ENCODE measurements at places on chromosomes 5 and 9.

DNA sequence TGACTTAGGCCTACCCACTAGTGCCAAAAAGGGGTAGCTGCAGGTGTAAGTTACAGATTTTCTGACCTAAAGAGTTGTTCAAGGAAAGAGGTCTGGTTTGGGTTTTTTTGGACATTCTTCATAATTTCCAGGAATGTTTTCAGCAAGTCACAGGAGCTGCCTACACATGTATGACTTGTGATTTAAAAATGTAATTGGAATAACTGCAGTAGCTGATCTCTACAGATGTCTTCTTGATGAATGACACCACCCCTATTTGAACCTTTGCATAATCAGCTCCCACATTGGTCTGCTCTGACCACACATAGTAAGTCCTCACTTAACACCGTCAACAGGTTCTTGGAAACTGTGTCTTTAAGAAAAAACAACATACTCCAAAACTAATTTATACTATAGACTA is 481.4 kb downstream of the RASEF start:
- DNase-seq = no peak

DNA sequence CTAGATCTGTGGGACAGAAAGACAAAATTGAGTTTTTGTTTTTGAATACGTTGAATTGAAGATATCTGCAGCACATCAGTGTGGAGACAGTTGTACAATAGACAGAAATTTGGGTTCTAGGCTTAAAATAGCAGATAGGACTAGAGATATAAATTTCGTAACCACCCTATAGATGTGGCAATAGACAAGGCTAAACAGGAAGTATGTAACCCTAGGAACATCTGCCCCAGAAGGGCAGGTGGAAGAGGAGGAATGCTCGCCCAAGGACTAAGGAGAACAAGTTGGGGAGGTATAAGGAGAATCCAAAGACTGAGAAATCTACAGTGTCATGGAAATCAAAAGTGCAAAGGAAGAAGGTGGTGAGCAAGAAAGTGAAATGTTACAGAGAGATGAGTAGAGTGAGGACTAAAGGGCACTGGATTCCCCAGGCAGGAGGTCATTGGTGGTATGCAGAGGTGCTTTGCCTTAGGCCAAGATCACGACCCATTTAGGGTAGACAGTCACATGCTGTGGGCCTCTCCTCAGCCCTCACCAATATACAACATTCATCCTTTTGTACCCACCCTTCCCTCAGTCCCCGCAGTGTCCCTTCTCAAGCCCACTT is 109.1 kb upstream of the ELL2 start:
- peak; percentile 53 for DNase-seq

DNA sequence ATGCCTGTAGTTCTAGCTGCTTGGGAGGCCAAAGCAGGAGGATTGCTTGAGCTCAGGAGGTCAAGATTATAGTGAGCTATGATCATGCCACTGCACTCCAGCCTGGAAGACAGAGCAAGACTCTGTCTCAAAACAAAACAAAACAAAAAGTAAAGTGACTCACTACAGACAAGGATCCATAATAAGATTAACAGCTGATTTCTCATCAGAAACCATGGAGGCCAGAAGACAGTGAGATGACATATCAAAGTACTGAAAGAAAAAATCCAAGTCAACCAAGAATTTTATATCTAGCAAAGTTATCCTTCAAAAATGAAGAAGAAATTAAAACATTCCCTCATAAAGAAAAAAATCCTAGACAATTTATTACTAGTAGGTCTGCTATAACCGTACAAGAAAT is 69.4 kb upstream of the ZBTB43 start:
- no peak for DNase-seq

GRCh38 chr5:176768174-176768970 is 42.0 kb upstream of the UNC5A start:
- DNase-seq = no peak

GRCh38 chr9:26567976-26568375 is 324.6 kb downstream of the CAAP1 start:
- DNase-seq = no peak

DNA sequence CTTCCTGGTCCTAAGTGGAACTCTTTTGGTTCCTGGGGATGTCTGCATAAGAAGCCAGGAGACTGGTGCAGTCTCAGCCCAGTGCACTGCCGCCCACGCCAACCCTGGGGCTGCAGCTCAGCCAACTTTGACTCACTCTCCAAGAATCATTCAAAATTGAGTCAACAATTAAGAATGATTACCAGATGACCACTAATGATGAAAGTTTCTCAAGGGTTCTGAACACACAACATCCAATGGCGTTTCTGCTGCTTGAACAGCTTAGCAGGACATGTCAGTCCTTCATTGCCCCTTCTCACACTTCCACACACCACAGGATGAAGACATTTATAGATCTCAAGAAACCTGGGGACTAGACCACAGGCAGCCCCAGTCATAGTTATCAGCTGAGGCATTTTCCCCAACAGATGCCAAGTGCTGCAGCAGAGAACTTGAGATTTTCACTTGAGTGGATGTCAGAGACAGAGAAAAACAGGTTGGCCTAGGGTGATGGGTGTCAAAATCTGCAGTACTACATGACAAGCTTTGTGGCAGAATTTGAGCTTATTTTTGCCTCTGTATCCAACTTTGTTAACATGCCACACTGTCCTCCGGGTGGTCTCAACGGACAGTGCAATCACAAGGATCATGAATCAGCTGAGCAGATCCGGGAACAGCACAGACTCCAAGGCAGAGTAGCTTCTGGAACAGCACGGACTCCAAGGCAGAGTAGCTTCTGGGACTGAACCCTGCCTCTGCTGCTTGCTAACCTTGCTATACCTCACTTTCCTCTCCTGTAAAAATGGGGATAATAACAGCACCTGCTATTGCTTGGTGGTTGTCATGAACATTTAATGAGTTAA is 356.1 kb downstream of the SPOCK1 start:
- DNase-seq = no peak

- DNase-seq = no peak
These were observed 1.1 kb downstream of the ADAMTS16 start for GRCh38 chr5:5141339-5141599.

DNA sequence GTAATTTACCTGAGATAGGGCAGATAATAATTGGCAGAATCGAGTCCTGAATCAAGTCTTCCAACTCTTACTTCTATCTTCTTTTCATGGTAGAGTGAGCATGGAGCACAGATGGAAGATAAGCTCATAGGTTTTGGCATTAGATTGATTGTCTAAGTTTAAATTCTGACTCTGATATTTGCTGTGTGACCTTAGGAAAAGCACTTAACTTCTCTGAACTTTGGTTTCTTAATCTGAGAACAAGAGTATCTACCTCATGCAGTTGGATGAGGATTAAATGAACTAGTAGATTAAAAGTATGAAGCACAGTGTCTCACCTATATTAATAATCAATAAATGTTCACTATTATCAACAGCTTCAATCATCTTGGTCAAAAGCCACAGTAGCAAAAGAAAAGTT is 9.4 kb upstream of the ASTN2 start:
- no peak for DNase-seq

- no peak for DNase-seq
These were observed 57.8 kb downstream of the CXXC5 start for GRCh38 chr5:139705655-139706587.

- no peak for DNase-seq
These were observed 60.6 kb upstream of the GRIA1 start for GRCh38 chr5:153429761-153430380.

- no peak for DNase-seq
These were observed 1.1 kb downstream of the FAXDC2 start for GRCh38 chr5:154849264-154849785.

DNA sequence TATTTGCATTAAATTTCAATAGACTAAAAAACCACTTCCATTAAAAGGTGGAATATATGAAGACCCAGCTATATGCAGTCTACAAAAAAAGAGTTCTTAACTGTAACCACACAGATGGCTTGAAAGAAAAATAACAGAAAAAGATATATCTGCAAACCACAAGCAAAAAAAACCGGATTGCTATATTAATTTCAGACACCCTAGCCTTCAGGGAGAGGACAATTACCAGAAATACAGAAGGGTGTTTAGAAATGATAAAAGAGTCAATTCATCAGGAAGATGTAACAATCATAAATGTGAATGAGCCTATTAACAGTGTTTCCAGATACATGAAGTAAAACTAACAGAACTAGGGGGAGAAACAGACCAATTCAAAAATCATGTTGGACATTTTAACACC is 56.9 kb upstream of the SMIM23 start:
- DNase-seq = no peak

- no peak for DNase-seq
These were observed 371.0 kb downstream of the CSNK1G3 start for GRCh38 chr5:123882965-123883345.

GRCh38 chr9:94644543-94644942 is 5.2 kb upstream of the FBP1 start:
- peak; percentile 61 for DNase-seq

DNA sequence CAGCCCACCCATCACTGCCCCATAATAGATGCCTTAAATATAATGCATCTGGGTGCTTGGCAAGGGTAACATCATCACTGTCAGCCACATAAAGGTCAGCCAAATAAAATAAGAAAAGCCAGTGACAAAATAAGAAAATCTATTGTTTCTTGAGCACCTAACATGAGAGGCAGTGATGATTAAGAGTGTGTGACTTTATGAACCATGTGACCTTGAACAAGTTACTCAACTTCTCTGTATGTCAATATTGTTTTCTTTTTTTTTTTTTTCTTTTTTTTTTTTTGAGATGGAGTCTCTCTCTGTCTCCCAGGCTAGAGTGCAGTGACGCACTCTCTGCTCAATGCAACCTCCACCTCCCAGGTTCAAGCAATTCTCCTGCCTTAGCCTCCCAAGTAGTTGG is 98.7 kb downstream of the CDK5RAP2 start:
- DNase-seq = peak; percentile 10

DNA sequence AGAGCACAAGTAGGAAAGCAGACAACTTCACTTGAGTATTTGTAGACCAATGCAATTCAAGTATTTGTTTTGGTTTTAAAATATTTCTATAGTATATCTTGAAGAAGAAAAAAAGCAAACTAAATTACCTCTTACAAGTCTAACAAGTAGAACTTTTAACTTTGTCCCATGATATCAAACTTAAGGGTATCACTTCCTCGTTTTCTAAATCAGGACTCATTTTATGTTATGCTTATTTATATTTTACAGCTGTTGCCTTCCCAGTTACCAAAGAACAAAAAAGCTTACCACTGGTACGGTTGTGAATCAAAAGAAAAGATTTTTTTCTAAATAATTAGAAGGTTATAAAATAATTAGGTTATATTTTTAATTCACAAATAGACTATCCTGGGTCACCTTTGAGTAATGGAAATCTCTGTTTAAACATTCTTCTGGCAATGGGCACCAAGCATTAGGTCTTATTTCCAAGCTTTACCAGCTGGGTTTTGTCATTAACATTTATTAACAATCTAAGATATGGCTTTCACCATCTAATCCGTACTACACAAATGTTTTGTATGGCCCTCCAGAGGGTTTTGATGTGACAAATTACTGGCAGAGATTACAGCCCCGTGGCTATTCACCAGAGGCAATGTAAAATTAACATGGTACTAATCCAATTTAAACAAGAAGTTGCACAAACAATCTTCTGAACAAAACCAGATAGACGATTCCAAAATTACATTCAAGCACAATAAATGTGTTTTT is 63.6 kb downstream of the CEP120 start:
- no peak for DNase-seq

DNA sequence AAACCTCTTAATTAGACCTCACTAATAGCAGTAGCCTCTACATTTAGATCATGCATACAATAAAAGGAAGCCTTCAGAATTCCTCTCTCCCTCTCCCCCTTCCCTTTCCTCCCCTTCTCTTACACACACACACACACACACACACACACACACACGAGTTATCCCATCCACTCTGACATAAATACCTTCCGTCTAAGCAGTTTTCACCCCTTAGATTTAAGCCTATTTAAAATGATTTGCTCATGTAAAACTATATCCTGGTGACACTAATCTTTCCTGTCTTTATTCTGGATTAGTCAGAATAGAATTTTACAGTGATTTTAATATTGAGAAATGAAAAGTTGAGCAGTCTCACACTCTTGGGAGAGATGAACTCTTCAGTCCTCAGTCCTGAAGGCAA is 35.0 kb downstream of the PRELID2 start:
- DNase-seq = no peak

DNA sequence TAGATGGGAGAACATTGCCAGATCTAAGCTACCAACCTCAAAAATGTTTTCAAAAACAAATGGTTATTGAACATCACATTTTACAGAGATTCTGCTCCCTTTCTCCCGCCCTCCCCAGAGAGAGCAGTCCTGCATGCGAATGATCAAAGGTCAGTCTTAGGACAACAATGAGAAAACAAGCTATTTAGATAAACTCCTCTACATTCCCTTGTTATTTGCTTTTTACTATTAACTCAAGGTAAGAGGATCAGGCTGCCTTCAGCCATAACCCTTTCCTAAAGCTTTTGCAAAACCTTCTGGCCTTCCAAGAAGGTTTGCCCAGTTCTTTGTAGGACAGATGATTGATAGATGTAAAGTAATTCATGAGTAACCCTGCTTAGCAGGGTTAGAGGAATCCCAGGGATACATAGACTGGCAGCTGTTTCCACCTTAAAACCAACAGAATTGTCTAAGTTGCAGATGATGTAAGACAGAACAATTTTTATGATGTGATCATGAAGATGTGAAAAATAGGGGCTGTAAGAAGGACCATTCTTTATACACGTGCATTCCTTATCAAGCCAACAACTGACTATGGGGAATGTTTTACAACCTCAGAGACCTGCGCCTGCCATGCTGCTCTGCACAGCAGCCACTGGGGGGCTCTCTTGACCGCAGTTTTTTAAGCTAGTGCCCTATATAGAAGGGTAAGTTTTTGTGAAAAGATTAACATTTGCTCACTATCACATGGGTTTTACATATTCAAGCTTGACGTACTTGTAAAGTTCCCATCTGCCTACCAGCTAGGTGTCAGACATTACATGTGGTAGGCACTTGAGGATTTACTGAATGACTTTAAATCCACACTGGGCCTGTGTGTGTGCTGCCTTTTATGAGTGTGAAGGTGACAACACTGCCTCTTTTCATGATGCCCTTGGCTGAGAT is 2.3 kb upstream of the ZNF782 start:
- DNase-seq = peak; percentile 63

GRCh38 chr5:124480022-124480421 is 266.4 kb downstream of the ZNF608 start:
- no peak for DNase-seq

DNA sequence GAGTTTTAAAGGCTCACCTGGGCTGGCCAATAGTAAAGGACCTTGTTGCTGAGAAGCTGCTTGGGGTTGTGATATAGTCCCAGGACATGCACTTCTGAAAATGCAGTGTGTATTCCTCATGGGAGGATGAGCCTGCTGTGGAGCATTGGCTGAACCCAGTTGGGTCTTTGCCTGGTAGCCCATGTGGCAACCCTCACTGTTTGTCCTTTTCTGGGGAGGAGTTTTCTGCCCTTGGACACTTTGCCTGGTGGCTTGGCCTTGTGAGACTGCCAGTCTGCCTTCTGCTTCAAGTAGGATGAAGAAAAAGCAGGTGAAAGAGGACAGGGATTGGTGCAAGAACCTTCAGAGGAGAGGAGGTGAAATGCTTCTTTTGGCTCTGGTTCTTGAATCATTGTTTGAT is 4.0 kb downstream of the TENT4A start:
- no peak for DNase-seq

GRCh38 chr5:74625742-74626241 is 14.7 kb downstream of the ENC1 start:
- DNase-seq = no peak

GRCh38 chr9:131840751-131841702 is 101.2 kb upstream of the RAPGEF1 start:
- DNase-seq = no peak
